ENCODE measurements at places on chromosomes 12 and 14. TPM values are rescaled to one million over a fixed set of nuclear protein-coding genes. Genes with fewer than 3 reads are reported as not detected.

Gene CDC42BPB
- total RNA-seq, result 41.4 TPM

Gene KRT78
- total RNA-seq, result not detected

Gene NRIP2
- total RNA-seq, result not detected

Gene HAL
- total RNA-seq, result 1.7 TPM

Gene BTBD6
- 32.9 TPM for total RNA-seq

Gene PLEKHG3
- 10.1 TPM for total RNA-seq

Gene CMA1
- not detected for total RNA-seq

Gene GPR84
- total RNA-seq, result 0.16 TPM

Gene RFLNA
- total RNA-seq, result not detected

Gene TMEM229B
- 7.1 TPM for total RNA-seq

Gene PUS7L
- total RNA-seq, result 14.2 TPM

Gene DIP2B
- 16.4 TPM for total RNA-seq

Gene ZDHHC17
- total RNA-seq, result 50.1 TPM

Gene FOS
- total RNA-seq, result 52.5 TPM

Gene KCNK13
- total RNA-seq, result not detected

Gene PRB2
- total RNA-seq, result 0.42 TPM

Gene IAPP
- total RNA-seq, result not detected
